ENCODE measurements at places on chromosomes 11 and 22.

DNA sequence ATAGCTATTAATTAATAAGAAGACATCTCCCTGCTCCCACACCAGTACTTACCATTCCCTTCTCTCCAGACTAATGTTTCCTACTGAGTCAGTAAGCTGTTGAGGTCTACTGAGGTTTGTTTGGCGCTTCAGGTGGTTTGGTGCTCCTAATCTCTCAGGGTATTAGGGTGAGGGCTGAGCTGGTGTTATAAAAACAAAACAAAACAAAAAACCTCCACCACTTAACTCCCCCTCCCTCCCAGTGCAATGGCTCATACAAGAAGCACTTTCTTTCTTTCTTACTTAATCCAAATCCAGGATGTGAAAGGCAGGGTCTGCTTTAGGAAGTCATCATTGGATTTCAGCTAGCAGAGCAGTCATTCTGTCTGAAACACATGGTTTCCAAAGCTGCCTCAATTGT, 15.3 kb downstream of the CSTPP1 start:
- DNase-seq = no peak

- no peak for DNase-seq
Observed at GRCh38 chr22:45974498-45974897, 2.5 kb downstream of the WNT7B start.

- DNase-seq = no peak
Observed at GRCh38 chr22:45814198-45814597, 142.6 kb downstream of the ATXN10 start.

DNA sequence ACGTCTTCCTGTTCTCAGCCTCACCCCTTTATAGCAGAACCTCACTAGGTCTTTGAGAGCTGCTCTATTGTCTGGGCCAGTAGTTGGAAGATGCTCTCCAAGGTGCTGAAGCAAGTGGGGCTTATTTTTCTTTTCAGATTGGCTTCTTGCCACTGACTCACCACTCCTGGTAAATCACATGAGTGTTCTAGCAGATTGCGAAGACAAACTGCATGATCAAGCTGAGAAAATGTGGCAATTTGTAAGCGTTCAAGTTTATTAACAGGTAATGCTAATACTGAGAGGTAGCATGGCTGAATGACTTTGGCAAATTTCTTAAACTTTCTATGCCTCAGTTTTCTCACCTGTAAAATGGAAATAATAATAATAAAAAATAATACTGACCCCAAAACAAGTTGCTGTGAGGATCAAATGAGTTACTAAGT, 59.2 kb downstream of the CACNG2 start:
- DNase-seq = peak; percentile 36

DNA sequence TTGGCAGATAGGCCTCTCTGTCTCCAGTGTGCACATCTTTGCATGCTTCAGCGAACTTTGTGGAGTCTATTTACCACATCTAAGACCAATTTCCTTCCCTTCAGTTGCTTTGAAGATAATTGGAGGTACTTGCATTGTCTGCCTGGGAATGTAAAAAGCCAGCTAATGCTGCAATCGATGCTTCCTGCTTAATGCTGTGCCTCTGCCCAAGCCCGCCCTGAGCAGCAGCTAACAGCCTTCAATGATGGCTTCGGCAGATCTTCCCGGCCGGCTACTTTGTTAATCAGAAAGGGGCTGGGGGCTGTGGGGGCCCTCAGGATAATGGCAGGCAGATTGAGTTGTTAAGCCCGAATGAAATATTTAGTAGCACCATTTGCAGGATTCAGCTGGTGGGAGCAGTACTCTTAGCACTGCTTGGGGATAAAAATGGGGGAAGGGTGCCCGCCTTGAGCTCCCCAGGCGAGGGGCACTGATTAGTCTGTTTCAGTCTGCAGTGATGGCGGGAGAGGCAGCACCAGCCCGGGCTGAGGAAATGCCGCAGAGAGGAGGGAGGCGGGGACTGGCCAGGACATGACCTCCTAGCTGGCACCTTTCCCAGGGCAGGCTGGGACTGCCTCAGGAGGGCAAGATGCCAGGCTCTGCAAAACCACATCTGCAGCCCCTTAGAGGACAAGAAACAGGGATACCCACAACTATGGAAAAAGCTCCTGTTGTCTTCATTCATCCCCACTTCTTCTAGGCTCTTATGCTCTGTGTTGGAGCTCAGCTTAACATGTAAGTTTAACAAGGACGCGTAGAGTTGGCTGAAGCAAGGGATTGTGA, 460.0 kb downstream of the BUD13 start:
- DNase-seq = no peak

GRCh38 chr11:7605186-7605943, 67.9 kb downstream of the CYB5R2 start:
- DNase-seq = no peak

- DNase-seq = no peak
Observed at GRCh38 chr11:134944986-134945385, 532.9 kb upstream of the B3GAT1 start.

DNA sequence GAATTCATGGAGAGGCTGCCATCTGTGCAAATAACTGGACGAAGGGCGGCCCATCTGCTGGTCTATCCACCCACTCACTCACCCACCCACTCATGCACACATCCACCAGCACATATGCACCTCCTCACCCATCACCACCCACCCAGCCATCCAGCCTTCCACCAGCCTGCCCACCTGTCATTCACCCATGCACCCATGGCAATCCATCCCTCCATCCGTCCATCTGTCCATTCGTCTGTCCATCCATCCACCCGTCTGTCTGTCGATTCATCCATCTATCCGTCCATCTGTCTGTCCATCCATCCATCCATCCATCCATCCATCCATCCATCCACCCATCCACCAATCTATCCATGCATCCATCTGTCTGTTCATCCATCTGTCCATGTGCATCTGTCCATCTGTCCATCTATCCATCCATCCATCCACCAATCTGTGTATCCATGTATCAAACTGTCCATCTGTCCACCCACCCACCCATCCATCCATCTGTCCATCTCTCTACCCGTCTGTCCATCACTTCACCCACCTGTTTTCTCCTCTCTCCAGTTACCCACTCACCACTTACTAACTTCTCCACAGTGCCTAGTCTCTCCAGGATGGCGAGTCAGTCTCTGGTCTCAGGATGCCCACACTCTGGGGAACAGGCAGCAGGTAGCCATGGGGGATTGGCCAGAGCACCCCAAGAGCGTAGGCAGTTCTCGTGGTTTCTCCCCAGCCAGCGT, 8.9 kb downstream of the TRPM5 start:
- DNase-seq = no peak

DNA sequence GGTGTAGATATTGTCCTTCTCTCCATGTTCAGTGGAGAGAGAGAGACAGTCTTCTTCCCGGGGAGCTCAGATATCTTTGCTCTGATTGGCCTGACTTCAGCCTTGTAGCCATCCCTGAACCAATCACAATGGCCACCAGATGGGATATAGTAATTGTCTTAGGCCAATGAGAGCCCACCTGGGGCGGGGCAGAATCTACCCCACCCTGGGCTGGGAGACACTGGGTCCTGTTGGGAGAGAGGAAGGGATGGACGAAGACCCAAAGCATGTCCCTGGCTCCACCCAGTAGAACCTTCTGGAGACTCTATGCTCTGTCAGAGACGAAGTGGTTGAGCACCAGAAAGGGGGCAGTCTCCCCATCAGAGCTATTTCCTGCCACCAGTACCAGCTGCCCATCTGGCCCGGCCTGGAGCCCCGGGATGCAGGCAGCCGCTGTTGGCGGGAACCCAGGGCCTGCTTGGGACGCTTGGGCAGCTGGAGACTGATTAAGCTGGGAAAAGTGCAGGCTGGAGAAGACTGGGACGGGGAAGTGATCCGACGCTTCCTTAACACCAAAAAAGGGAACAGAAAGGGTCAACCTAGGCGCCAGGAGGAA, 31.6 kb upstream of the CBX7 start:
- peak; percentile 6 for DNase-seq

DNA sequence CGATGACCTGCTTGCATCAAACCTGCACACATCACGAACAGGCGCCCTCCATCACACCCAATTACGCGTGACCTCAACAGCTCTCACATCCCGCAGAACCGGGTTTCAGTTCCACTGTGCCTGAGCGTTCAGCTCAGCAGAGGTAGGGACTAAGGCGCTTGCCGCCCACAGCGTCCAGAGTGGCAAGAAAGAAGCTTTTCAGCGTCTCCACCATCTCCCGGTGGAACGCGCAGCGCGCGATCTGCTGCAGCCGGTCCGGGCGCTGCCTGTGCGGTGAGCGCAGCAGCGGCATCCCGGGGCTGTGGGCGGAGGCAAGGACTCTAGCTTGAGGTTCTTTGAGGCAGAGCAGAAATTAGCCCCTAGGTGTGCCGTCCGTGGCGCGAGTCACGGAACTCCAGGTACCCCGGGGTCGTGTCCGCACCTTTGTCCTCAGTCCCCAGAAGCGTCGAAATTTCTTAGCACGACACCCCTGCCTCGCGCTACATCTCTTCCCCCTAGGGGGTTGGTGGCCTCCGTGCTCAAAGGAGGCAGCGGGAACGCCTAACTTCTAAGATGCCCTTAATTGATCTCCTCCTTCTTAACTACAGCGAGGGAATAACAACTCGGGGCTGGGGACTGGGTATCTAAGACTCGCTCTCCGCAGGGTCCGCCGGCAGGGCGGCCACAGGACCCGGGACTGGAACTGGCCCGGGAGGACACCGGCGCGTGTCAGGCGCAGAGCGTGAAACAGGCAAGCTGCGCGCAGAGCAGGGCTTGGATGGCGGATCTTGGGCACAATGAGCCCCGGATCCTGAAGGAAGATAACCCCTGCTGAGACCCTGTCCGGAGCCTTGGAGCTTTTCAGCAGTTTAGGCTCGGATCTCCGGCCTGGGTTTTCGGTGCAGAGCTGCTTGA, 1.7 kb upstream of the CALCA start:
- peak; percentile 41 for DNase-seq

DNA sequence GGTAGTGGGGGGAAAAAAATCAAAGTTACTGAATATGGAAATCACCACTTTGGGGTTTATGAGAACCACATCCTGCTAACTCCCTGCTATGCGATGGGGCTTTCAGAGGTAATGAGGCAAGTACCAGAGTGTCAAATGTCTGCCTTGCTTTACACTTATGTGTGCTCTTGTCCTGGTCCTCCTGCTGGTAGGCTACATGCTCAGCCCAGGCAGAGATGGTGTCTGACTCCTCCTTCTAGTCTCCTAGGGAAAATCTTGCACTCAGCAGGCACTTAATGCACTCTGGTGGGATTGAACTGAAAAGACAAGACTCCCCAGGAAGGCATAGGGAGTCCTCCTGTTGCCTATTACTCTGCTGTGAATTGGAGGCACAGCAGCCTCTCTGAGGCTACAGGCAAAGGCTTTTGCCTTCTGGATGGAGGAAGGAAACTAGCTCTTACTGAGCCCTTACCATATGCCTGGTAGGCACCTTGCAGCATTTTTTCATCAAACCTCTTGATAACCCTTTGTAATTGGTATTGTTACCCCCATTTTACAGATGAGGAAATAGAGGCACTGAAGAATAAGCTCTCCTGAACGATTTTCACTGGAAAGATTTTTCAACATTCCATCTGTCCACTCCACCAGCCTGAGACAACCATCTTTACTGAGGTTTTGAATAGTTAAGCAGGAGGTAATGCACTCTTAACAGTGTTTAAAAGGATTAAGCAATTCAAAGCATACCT, 132.1 kb upstream of the PAX6 start:
- DNase-seq = peak; percentile 34

DNA sequence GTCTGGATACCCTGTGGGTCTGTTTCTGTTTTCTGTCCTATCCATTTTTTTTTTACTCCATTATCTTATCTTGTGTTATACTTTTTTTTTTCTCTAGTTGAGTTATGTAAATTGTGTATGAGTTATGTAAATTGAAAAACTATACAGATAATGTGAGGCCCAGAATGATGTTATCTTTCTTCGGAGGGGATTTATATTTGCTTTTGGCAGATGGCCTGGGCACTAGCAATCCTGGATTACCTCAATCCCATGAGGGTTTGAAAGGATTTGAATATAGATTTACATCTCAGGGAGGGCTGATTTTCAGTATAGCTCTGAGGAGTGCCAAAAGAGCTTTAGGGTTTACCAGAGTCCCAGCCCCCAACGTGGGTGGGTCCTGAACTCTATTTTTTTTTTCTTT, 71.0 kb downstream of the CSTPP1 start:
- DNase-seq = no peak

GRCh38 chr11:10918275-10918674, 60.4 kb upstream of the ZBED5 start:
- DNase-seq = no peak

GRCh38 chr11:111388842-111389241, 9.8 kb upstream of the POU2AF1 start:
- DNase-seq = no peak

DNA sequence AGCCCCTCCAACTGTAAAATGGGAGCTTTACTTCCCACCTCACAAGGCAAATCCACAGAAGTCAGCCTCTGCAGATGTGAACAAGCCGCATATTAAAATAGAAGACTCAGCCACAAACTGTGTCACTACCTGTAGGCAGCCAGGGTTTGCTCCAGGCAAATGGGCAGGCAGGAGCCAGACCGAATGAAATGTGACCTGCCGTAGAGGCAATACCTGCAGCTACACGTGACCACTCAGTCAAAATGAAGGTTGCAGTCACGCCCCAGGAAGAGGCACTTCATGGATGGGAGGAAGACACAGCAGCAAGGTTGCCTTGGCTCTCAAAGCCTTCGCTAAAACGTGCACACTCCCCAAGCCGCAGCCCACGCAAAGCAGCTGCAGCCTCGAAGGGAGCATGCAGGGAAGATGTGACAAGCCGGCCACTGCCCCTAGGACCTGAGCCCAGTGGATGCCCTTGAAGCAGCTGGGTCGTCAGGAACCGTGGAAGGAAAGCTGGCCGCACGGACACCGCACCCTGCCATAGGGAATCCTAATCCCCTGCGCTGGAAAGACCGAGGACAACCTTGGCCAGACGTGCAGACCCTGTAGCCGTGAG, 53.1 kb downstream of the SHANK2 start:
- DNase-seq = no peak

GRCh38 chr11:123745764-123746451, 4.4 kb upstream of the ZNF202 start:
- DNase-seq = no peak

- DNase-seq = no peak
Observed at GRCh38 chr22:46749682-46750529, 11.9 kb upstream of the CERK start.

- DNase-seq = no peak
Observed at GRCh38 chr11:60345489-60345888, 18.4 kb downstream of the MS4A6E start.

- no peak for DNase-seq
Observed at GRCh38 chr22:36036167-36036624, 7.6 kb upstream of the RBFOX2 start.

DNA sequence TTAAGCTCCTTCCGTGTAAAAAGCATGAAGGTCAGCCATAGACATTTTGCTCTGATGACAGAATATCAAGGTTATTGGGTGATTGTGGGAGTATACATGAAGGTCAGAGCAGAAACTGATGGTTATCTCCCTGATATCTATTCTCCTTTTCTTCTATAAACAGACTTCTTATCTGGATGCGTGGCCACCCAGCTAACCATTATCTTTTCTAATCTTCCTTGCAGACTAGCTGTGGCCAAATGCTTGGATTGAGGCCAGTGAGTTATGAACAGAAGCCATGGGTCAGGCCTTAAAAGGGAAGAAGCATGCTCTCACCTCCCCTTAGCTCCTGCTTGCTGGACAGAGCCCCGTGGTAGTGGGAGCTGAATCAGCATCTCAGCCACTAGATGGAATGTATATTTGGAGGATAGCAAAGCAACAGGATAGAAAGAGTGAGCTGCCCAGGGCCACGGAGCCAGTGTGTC, 31.3 kb upstream of the LRRC55 start:
- no peak for DNase-seq
